Activated naive CD8-positive, alpha-beta T cell treated with anti-CD3 and anti-CD28 coated beads for 36 hours (primary cell): ENCODE measurements at places on chromosomes 11 and 22. TPM values are rescaled to one million over a fixed set of nuclear protein-coding genes. Genes with fewer than 3 reads are reported as not detected.

SLC22A12 gene
- not detected for total RNA-seq

DNA sequence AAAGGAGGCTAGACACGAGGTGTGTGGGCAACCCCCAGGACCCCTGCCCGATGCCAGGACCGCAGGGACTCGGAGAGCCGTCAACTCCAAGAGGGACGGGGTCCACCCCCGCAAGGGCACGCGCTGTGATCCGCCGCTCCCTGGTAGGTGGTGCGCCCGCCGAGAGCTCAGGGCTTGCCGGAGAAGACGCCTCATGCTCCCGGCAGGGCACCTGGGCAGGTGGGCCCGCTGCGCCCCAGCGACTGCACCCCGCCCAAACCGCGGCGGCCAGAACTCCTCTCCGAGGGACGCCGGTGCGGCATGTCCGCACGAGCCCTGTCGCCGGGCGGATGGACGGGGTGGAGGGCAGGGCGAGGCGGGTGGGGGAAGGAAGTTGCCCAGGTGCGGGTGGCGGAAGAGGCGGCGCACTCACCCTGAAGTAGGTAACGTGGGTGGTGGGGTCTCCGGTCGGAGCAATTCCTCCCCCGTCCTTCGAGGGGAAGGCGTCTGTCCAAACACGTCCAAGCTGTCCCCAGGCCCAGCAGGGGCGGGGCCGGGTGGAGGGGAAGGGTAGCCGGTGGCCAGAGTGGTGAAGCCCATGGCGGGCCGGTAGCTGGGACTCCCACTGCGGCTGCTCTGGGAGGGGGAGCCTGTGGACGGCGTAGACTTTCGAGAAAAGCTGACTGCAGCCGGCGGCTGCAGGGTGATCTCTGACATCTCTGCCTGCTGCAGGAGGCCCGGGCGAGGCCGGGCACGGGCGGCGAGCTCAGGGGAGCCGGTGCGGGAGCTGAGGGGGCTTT, 37.2 kb downstream of the IGSF9B start:
- H3K36me3 ChIP-seq, result peaks cover 24% of the 10 kb centered on the region
- H3K4me1 ChIP-seq, result peaks cover 5% of the 10 kb centered on the region
- H3K27ac ChIP-seq, result no peak overlapping the region
- no peaks in the 10 kb centered on the region for H3K27me3 ChIP-seq
- H3K4me3 ChIP-seq, result no peak overlapping the region
- no peak for DNase-seq

PRODH gene
- total RNA-seq, result not detected

ADM2 gene
- total RNA-seq, result 7.5 TPM

ATM gene
- total RNA-seq, result 65.6 TPM

GRAMD4 gene
- 20.9 TPM for total RNA-seq

GRCh38 chr22:33350961-33351360, 292.8 kb upstream of the SYN3 start:
- H3K4me3 ChIP-seq, result no peak overlapping the region
- DNase-seq, result no peak
- no peaks in the 10 kb centered on the region for H3K27me3 ChIP-seq

DNA sequence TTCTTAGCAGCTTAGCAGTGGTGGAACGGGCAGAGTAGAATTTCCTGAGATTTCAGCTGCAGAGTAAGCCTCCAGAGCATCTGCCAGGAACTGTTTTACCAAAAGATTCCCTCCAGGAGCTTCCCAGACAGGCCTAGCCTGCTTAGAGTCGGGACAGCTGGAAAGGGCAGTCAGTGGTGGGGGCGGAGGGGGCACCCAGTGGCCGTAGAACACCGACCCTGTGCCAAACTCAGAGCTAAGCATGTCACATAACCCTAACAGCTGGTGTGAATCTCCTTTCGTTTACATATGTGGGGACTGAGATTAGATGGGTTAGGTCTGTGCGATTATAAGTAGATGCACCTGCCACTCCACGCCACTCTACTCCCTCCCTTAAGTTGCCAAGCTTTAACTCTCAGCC, 80.0 kb upstream of the CRTAM start:
- H3K36me3 ChIP-seq, result no peaks in the 10 kb centered on the region
- no peaks in the 10 kb centered on the region for H3K27me3 ChIP-seq
- H3K27ac ChIP-seq, result no peak overlapping the region

DNA sequence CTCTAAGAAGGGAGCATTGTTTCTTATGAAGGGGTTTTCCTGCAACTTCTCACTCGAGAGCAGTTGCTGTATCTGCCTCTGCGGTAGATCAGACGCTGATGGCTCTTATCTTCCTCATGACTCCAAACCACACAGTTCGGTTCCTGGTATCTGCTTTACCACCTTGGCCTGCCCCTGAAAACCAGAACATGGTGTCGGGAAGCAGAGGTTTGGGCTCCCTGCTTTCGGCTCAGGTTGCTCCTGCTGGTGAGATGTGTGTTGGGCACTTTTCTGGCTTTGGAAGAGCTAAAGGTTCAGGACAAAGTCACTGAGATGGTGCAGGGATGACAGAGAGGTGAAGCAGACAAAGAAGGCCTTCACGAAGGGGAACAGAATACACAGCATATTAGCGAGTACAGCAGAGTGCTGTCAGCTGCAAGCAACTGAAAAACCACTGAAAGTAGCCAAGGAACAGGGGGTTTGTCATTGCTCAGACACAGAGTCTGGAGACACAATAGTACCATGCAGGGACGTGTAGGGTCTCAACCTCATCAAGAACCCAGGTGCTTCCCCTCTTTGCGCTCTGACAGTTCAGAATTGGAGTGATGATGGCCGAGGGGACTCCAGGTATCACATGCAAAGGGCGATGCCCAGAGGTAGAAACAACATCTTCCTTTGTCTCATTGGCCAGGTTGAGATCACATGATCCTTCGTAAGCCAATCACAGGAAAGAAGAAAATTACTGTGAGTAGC, 11.9 kb upstream of the CSF2RB start:
- no peak for DNase-seq
- peaks cover 42% of the 10 kb centered on the region for H3K27me3 ChIP-seq
- no peak overlapping the region for H3K4me3 ChIP-seq
- H3K4me1 ChIP-seq, result no peaks in the 10 kb centered on the region
- H3K36me3 ChIP-seq, result no peaks in the 10 kb centered on the region
- no peak overlapping the region for H3K27ac ChIP-seq

SULT4A1 gene
- 0.29 TPM for total RNA-seq

DNA sequence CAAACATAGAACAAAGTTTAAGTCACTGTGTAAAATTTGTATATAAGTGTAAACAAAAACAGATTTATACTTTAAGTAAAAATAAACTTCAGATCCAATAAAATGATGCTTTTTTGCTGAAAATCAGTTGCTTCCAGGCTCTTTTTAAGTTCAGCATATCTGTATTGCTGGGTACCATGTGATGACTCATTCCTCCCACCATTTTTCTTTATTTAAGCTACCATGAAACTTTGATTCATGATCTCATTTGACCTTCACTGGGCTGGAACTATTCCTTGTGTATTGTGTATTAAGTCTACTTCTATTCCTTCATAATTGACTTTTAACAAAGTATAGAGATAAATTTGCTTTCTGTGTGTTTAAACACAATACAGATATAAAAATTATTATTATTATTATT, 46.3 kb upstream of the RRM1 start:
- H3K36me3 ChIP-seq, result peaks cover 21% of the 10 kb centered on the region
- H3K27me3 ChIP-seq, result no peaks in the 10 kb centered on the region
- no peak overlapping the region for H3K4me3 ChIP-seq
- peaks cover 16% of the 10 kb centered on the region for H3K4me1 ChIP-seq
- no peak overlapping the region for H3K27ac ChIP-seq

LRFN4 gene
- 36.3 TPM for total RNA-seq

- H3K36me3 ChIP-seq, result peaks cover 34% of the 10 kb centered on the region
- H3K27ac ChIP-seq, result no peak overlapping the region
- DNase-seq, result no peak
- no peak overlapping the region for H3K4me3 ChIP-seq
Observed at GRCh38 chr22:42178910-42179519, 48.4 kb upstream of the CYP2D6 start.

DNA sequence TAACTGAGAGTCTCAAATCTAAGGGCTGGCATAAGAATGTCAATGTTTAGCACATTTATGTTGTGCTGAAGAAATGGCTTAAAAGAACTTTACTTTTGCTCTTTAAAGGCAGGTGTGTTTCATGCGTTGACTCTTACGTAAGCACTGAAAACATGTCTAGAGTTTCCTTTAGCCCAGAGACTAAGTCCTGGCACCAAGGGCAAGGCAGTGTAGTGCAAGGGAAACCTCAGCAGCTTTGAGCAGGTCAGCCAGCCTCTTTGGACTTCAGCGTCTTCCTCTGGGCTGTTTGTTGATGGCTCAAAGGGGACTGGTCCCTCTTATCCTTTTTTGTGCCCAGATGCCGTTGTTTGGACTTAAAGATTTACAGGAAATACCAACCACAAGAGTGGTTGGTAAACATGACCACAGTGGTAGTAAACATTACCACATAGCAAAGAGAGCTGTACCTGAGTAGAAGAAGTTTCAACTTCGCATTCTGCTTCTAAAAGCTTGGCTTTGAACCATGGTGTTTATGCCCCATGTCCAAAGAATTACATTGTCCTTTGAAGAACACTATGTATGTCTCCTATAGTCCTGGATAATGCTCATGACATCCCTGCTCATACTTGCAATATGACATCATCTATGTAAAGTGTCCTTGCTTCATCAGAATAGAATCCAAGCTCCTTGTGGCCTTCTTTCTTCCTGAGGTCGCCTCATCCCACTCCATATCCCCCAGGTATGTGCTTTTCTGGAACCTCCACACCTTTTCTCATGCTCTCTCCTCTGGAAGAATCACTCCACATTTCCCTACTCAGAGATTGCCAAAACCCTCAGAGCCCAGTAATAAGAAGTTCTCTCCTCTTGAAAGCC, 23.5 kb downstream of the TENM4 start:
- no peaks in the 10 kb centered on the region for H3K36me3 ChIP-seq
- no peak overlapping the region for H3K27ac ChIP-seq
- DNase-seq, result no peak
- H3K4me1 ChIP-seq, result no peaks in the 10 kb centered on the region
- H3K4me3 ChIP-seq, result no peak overlapping the region

MYO18B gene
- total RNA-seq, result 2.1 TPM

GRCh38 chr22:46054091-46055073, 77.4 kb upstream of the WNT7B start:
- peak; percentile 47 for DNase-seq
- no peaks in the 10 kb centered on the region for H3K27me3 ChIP-seq
- H3K27ac ChIP-seq, result peak overlapping the region; percentile 89

- H3K27me3 ChIP-seq, result no peaks in the 10 kb centered on the region
- peaks cover 8% of the 10 kb centered on the region for H3K36me3 ChIP-seq
- no peak overlapping the region for H3K4me3 ChIP-seq
- H3K27ac ChIP-seq, result no peak overlapping the region
Observed at GRCh38 chr11:9851366-9851765, 187.5 kb downstream of the SWAP70 start.

LRP4 gene
- 0.20 TPM for total RNA-seq

DNA sequence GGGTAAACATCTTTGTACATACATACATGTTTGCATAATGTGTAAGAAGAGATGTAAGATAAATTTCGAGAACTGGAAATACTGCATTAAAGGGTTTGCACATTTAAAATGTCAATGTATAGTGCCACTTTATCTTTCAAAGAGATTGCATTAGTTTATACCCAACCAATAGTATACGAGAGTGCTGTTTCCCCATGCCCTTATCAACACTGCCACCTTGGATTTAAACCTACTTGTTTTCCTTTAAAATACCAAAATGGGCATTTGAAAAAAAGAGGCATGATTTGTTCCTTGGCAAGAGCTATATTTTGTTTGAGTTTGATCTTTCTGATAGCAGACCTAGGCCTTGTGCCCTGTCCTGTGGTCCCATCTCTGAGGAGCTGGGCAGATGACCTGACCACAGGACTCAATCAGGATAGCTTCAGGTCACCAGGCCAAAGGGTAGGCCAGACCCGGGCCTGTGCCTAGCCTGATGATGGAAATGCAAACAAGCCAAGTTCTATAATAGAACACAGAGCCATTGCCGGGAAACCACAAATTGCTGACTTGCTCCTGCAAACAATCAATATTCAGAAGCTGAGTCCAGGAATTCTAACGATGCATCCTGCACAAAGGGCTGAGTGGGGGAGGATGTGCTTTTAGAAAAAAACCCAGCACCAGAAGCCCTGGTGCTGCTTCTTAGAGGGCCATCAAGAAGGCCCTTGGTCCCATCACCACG, 16.9 kb upstream of the ALG8 start:
- no peak overlapping the region for H3K27ac ChIP-seq
- no peaks in the 10 kb centered on the region for H3K27me3 ChIP-seq
- H3K4me1 ChIP-seq, result no peaks in the 10 kb centered on the region
- no peak overlapping the region for H3K4me3 ChIP-seq

GRCh38 chr11:35619855-35620640, 1.8 kb downstream of the FJX1 start:
- H3K27ac ChIP-seq, result no peak overlapping the region
- peak overlapping the region; percentile 66 for H3K4me3 ChIP-seq
- no peaks in the 10 kb centered on the region for H3K36me3 ChIP-seq
- H3K27me3 ChIP-seq, result peaks cover 73% of the 10 kb centered on the region
- H3K4me1 ChIP-seq, result peaks cover 7% of the 10 kb centered on the region
- DNase-seq, result peak; percentile 6

RCOR2 gene
- total RNA-seq, result 0.82 TPM

LRRC55 gene
- total RNA-seq, result not detected

GRCh38 chr11:121417055-121417551, 35.0 kb upstream of the SORL1 start:
- DNase-seq, result peak; percentile 60
- peak overlapping the region; percentile 74 for H3K27ac ChIP-seq
- H3K4me3 ChIP-seq, result no peak overlapping the region
- H3K4me1 ChIP-seq, result peaks cover 52% of the 10 kb centered on the region
- H3K36me3 ChIP-seq, result no peaks in the 10 kb centered on the region

GRCh38 chr11:99960536-99960935, 726.6 kb upstream of the ARHGAP42 start:
- no peak overlapping the region for H3K27ac ChIP-seq
- no peak for DNase-seq
- no peaks in the 10 kb centered on the region for H3K27me3 ChIP-seq
- H3K36me3 ChIP-seq, result no peaks in the 10 kb centered on the region

- DNase-seq, result no peak
- H3K4me1 ChIP-seq, result no peaks in the 10 kb centered on the region
- H3K36me3 ChIP-seq, result no peaks in the 10 kb centered on the region
- no peak overlapping the region for H3K27ac ChIP-seq
Observed at GRCh38 chr11:10641177-10641911, 52.2 kb downstream of the IRAG1 start.

ACTN3 gene
- 0.12 TPM for total RNA-seq

DNA sequence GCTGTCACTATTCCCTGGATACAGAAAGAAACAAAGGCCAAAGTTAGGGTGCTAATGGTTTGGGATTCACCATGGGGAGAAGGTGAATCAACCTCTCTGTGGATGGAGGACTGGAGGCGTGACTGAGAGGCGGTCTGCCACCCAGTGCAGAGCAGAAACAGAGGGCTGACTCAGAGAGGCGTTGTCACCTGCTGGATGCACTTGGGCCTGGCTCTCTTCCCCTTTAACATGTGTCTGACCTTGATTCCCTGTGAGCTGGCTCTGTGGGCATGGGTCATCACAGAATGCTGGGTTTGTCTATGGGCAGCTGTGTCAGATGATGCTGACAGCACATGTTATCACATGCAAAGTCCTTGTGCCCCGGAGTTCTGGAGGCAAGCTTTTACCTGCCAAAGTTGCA, 75.9 kb downstream of the LDLRAD3 start:
- H3K4me3 ChIP-seq, result no peak overlapping the region
- no peak overlapping the region for H3K27ac ChIP-seq
- DNase-seq, result no peak
- H3K27me3 ChIP-seq, result no peaks in the 10 kb centered on the region
